ENCODE measurements at places on chromosomes 7 and 10. TPM values are rescaled to one million over a fixed set of nuclear protein-coding genes. Genes with fewer than 3 reads are reported as not detected.

The CAV1 gene
- 1,540 TPM for total RNA-seq

The C10orf67 gene
- not detected for total RNA-seq

The ZNF789 gene
- 5.2 TPM for total RNA-seq

The MYOZ1 gene
- total RNA-seq = not detected

The UNCX gene
- total RNA-seq = not detected

The HACD1 gene
- 15.3 TPM for total RNA-seq

The ADAM12 gene
- total RNA-seq = 0.65 TPM

All from vein endothelial cell (primary cell).